ENCODE measurements at places on chromosomes 4 and X.

- no peak for DNase-seq
Observed at GRCh38 chr4:77003400-77003799, 53.8 kb downstream of the SEPTIN11 start.

DNA sequence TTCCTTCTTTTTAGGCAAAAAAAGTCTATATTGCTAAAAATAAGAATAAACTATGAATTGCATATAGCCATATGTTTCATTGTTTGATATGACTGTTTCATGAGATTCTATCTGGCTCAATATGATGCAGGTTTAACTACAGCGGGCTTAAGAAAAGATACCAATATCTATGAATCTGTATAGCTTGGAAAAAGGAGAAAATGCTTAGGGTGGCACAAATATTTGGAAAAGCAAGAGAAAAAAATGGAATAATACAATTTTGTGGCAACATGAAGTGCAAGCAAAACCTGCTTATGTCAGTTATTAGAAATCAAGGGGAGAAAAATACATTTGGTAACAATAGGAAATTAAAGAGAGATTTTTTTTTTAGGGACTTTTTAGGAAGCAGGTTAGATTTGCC, 48.3 kb upstream of the NFKB1 start:
- no peak for DNase-seq

DNA sequence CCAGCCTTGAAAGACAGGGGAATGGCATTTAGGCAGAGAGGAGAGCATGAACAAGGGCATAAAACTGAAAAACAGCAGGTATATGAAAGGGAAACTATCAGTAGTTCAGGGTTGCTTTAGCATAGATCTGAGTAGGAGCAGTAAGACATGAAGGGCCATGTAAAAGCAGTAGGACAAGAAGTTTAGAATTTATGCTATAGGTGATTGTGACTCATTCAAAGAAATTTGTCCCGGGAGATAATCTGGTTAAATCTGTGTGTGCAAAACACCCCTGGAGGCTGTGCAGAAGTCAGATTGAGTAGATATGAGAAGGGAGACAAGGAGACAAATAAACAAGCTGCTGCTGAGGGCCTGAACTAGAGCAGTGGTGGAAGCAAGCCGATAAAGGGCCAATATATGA, 109.1 kb upstream of the BMP3 start:
- DNase-seq = no peak

DNA sequence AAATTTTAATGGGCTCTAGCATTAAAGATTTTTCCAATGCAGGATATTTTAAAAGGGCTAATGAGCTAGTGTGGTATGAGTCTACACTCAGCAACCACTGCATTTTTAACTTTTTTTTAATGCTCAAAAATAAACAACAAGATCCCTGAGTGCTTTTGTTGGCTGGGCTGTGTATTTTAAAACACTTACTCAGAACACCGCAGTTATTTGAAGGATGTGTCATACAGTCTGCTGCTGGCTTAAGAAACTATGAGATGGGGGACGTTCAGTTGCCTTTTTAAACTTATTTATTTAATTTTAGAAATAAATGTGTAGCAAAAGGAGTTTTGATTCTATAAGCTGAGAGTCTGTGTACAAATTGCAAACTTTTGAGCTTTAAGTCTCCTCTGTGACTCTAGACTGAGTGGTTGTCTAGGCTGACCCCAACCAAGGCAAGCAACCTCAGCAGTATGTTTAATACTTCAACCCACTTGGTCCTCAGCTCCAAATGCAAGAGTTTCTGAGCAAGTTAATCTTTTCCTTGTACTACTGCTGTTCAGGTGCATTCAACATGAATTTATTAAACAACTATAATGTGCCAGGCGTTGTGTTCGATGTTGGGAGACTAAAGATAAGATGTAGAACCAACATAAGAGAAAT, 278.6 kb upstream of the DIPK2B start:
- DNase-seq = no peak

GRCh38 chrX:77528034-77528433, 80.8 kb downstream of the FGF16 start:
- DNase-seq = no peak

DNA sequence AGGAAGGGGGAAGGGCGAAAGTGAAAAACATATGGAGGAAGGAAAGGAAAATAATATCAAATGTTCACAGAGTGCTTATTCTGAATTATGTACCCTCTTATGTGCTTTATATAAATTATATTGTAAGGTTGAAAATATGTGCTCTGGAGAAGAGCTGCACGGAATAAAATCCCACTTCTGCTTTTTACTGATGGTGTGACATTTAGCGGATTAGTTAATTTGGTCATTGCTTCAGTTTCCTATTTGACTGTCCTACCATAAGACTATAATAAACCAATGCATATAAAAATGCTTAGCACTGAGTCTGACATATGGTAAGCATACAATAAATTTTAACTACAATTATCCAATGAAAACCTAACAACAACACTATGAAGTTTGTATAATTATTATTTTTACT, 86.2 kb downstream of the NPFFR2 start:
- DNase-seq = no peak

DNA sequence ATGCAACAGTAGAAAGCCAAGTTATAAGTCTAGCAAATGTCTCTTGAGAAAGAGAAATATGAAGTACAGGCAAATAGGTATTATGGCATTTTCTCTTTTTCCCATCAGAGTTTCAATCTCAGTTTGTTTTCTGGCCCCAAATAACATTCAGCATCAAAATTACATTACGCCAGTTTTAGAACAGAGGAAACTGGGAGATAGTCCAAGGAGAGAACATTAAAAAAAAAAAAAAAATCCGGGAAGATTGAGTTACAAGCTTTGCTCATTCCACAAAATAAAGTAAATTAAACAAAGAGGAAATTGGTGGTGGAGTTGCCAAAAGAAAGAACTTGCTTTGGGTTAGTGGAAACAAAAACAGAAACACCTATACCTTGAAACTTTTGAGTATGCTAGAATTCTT, 50.4 kb upstream of the IL13RA2 start:
- no peak for DNase-seq

DNA sequence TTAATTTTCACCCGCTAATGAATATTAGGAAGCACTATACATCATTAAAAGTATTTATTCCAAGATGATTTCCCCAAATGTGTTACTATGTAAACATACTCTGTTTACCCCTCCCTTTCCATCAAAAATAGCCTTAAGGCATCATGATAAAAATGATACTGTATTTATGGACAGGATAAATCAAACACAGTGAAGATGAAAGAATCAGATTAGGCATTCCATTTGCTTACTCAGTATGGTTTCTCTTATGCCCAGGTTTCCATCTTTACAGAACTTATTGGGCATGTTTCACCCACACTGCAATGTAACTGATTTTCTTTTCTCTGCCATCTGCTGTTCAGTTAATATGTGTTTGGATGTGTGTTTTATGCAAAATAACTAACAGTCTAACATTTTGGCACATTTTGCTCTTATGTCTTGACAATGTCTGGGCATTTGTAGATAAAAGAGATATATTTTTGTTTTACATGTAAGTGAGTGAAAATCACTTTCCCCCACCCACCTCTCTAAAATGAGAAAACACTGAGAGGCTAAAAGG, 445.2 kb downstream of the RPA4 start:
- no peak for DNase-seq

GRCh38 chrX:48531358-48531959, 8.1 kb upstream of the TBC1D25 start:
- DNase-seq = no peak

- DNase-seq = no peak
Observed at GRCh38 chrX:45400027-45400779, 199.5 kb upstream of the DIPK2B start.
